C1 segment of cervical spinal cord (tissue), 14 donors: ENCODE measurements at places on chromosomes 5 and 9.

- DNase-seq, result no peak
Observed at GRCh38 chr5:96789794-96790330, 17.9 kb downstream of the ERAP1 start.

GRCh38 chr9:116405321-116405720 is 251.7 kb downstream of the PAPPA start:
- DNase-seq, result no peak

GRCh38 chr5:84131372-84131771 is 253.3 kb downstream of the EDIL3 start:
- DNase-seq, result no peak

DNA sequence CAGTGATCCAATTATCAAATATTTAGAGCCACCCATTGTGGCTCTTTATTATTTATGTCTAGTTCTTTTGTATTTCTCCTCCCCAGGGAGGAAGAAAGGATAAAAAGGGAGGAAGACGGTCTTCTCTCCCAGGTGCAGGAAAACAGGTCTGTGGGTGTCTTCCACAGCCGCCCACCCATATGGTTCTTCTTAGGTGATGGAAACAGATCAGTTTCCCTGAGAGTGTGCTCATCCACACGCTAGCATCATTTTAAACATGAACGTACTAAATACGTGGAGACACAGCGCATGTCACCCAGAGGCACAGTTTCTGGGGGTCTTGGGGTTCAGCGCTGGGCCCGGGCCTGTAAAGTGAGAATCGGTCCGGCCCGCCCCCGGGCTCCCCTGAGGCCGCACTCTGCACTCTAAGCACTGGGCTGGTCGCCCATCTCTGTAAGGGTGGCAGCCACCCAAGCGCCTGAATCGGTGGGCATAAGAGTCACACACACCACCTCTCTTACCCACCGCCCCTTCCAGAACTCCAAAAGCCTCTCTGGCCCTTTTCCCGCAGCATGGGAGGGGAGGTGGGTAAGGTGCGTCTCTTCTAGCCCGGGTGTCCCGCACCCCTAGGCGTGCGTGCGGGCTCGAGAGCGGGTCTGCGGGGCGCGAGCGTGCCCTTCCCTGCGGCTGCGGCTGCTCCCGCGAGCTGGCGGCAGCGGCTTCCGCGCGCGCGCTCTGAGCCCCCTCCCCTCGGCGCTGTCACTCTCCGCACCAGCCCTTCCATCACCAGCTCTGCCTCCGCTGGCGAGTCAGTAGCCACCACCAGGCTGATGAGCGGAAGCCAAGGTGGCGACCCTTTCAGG is 1.3 kb downstream of the PTCH1 start:
- DNase-seq, result no peak

DNA sequence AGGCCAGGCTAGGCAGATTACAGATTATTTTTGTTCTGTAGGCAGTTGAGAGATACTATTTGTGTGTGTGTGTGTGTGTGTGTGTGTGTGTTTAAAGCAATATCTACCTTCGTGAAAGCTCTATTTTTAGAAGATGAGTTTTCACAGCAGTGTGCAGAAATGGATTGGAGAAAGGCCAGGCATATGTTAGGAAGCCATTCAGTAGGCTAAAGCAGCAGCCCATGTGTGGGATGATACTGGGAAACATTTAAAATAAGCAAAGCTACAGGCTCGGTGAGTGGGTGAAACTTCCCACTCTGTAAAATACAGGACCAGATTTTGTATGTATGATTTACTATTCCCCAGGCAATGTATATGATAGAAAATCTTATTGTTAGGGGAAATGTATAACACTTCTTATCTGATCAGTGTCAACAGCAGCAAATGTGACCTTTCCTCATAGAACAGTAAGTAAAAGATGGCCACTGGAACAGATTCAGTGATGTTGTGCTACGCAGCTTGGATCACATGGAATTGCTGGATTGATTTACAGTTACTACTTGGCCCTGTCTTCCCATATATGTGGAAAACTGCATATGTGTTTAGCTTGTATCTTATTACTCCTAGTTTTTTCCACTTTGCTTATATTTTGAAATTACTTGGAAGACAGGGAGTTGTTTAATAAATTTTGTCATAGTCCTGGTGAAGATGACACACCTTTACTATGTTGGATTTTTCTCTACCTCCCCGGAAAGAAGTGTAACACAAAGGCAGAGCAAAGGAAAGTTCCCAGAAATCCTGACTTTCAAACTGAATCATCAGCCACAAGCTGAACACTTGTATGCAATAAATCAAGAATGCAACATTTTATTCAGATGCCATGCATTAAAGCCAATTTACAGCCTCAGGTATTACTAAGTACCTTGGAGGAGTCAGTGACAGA is 1077.7 kb upstream of the SEMA6A start:
- DNase-seq, result no peak
